ENCODE measurements at places on chromosomes 1 and 21. TPM values are rescaled to one million over a fixed set of nuclear protein-coding genes. Genes with fewer than 3 reads are reported as not detected.

DNA sequence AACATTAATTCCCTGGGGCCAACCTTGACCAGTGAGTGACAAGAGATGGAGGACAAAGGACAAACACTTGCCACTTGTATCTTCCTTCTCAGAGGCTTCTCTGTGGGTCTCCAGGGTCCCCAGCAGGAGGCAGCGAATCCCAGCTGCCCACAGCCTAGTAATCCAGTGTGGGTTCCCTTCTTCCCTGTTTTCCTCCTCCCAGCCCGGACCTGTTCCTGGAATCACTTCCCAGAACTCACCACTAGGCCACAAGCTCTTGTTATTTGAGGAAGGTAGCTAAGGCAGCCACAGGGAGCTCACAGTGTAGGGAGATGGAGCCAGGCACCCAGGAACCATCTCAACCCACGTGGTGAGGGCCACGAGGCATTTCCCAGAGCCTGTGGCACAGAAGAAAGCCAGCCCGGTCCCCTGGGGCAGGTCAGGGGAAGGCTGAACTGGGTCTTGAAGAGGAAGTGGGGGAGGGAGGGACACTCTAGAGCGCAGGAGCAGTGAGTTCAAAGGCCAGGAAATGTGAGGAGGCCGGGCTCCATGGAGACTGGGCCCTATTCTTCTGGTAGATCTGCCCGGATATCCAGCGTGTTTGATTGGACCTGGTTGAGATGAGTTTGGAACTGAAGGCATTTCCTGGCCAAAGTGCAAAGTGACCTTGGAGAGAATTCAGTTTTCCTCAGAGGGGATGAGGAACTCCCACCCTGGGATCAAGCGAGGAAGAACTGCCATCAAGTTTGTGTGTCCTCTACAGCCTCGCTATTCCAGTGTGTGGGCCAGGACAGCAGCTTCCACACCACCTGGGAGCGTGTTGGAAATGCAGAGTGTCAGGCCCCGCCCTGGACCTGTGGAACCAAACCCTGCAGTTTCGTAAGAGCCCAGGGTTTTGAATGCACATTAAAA, 20.3 kb upstream of the C2CD2 start:
- no peak for DNase-seq

GRCh38 chr1:58885998-58886397, 102.2 kb upstream of the JUN start:
- DNase-seq, result no peak

- DNase-seq, result no peak
Observed at GRCh38 chr1:204337036-204337429, 22.7 kb downstream of the PLEKHA6 start.

PTPN14 gene
- polyA plus RNA-seq, result 43.5 TPM

- no peak for DNase-seq
Observed at GRCh38 chr1:164683235-164683634, 124.3 kb downstream of the PBX1 start.

- no peak for DNase-seq
Observed at GRCh38 chr1:8818325-8818775, 910 bp upstream of the RERE start.

- no peak for DNase-seq
Observed at GRCh38 chr1:176719447-176719846, 256.5 kb downstream of the PAPPA2 start.

GRCh38 chr1:231338270-231339128, at the start of gene SPRTN:
Gene SPRTN (plus strand): TSS chr1:231338293. CDS start chr1:231338384, 91 bp downstream.
- no peak for DNase-seq

MAP1LC3C gene
- polyA plus RNA-seq, result 0.76 TPM

DNA sequence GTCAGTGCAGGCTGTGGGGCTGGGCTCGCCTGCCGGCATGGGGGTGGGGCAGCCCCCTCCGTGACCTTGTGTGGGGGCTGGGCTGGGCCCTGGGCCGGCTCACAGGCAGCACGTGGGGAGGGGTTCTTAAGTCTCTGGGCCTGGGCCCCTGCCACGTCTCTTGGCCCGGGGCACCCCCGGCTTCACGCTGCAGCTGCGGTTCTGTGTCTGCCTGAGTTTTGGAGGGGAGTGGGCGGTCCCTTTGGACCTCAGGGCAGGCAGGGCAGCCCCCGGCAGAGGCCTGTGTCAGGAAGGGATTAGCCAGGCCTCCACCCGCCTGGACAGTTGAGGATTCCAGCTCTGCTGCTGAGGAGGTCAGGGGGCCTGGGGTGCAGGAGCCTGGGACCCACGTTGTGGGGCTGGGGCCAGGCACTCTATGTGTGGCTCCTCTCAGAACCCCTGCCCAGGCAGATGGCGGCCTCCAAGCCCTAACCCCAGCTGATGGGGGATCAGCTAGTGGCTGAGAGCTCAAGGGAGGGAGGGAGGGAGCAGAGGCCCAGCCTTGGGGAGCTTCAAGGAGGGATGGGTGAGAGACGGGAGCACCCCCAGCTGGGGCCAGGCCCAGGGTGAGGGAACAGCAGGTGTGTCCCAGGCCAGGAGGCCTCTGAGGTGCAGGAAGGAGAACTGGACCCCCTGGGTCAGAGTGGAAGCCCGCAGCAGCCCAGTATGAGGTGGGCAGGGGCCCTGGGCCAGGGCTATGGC, 1.8 kb upstream of the PLCH2 start:
- DNase-seq, result no peak

DNA sequence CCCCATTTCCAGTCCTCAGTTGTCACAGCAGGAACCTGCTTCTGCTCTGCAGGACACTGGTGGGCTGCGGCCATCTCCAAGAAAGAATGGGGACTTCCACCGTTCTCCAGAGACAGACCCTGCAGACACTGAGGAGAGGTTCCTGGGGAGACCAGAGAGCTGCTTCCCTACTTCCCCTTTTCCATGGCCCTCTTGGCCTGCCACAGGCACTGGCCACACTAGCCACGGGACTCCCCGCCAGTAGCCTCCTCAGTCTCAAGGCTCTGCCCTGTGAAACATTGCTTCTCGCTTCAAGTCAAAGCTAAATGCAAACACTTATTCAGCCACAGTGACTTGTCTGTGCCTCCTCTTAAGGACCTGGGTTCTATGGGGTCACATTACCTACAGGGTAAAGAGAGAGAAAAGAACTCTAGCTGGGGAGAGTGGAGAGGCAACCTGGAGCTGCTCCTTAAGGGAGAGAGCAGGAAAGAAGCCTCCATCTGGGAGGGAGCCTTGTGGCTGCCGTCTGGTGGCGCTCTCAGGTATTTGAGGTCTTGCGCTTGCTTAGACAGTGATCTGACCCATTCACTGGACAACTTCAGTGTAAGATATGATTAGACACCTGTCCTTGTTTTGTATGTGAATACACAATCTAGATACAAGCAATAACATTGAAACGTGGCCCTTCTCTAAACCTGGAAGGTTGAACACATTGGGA, 5.4 kb upstream of the SLAMF8 start:
- no peak for DNase-seq

OR2M7 gene
- polyA plus RNA-seq, result not detected

- no peak for DNase-seq
Observed at GRCh38 chr1:228804640-228805413, 69.5 kb downstream of the RHOU start.

Data from renal cortex interstitium (tissue), 15 donors.